ENCODE measurements at places on chromosomes 2 and 18.

GRCh38 chr2:159046966-159047365 is 78.5 kb downstream of the TANC1 start:
- DNase-seq: no peak

- no peak for DNase-seq
Observed at GRCh38 chr2:105489168-105489878, 90.5 kb upstream of the FHL2 start.

DNA sequence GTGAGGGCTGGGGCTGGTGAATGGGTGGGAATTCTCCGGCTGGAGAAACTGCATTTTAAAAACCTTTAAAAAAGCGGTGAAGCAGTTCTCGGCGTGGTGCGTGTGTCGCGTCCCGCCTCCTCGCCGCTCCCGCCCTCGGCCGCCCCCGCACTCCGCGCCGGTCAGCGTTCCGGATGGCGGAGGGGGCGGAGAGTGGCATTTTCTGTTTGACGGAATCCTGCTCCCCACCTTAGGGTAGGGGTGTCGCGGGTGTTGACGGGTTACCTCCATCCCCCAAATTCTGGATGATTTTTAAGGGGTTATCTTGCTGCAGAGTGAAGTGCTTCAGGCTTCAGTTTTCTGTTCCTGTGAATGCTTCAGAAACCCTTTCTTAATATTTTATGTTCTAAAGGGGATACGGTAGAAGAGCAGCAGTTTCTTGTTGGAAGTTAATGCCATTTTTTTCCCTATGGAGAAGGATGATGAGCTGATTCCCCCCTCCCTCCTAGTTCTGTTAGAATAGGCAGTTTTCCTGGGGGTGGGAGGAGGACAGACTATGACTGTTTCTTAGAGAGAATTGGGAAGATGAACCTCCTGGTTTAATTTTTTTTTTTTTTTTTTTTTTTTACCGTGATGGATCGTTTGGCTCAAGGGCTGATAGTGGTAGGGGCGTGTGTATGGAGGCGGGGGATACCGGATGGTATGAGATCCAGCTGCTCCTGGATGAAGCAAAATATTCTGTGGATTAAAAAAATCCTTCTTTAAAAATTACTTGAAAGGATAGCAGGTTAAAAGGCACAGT is 756 bp downstream of the ABI2 start:
- DNase-seq: peak; percentile 23

GRCh38 chr18:62334120-62334519 is 9.0 kb downstream of the TNFRSF11A start:
- DNase-seq: no peak

DNA sequence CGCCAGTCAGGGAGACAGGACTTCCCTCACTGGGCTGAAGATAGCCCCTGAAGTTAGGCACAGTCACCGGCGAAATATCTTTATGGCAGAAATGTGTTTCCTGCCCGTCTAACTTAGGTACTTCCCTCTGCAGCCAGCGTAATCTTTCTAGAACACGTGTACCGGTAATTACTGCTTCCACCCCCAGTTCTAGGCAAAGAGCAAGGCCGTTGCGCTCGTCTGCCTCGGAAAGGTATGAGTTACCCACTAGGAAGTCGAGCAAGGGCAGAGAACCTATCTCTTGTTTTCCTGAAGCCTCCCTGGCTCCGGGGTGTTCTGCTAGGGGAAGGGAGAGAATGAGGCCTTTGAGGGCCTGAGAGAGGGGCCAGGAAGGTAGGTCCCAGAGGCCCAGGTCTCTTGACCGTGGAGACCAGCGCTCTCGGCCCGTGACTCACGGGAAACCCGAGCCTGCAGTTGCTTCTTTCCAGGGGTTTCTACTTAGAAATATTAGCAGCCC is 70.0 kb downstream of the TWSG1 start:
- DNase-seq: no peak

DNA sequence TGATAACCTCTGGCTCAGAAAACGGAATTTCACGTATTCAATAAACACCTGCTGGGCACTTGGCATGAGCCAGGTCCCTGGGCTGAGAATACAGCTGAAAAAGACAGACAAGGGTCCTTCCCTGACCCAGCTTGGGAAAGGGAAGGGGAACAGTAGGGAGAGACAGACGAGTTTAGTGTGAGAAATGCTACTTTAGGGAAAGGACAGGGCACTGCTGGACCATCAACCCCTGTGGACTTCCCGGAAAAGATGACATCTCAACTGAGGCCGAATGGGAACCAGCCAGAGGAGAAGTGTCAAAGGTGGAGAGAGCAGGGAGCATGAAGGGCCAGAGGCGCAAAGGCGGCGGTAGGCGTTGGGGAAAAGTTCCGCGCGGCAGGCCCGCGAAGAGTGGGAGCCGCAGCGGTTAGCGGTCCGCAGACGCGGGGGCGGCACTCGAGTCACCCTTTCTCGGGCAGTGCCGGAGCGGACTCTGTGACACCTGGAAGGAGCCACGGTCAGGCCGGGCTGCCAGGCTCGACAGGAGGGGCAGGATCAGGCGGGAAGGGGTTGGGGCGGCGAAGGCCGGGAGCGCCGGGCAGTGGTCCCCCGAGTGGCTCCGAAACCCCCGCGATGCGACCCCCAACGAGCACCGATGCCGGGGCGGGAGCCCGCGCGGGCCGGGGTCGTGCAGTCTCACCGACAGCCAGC is 519 bp downstream of the TEX261 start:
- DNase-seq: no peak

- DNase-seq: no peak
Observed at GRCh38 chr18:22428672-22429071, 11.0 kb upstream of the CTAGE1 start.

DNA sequence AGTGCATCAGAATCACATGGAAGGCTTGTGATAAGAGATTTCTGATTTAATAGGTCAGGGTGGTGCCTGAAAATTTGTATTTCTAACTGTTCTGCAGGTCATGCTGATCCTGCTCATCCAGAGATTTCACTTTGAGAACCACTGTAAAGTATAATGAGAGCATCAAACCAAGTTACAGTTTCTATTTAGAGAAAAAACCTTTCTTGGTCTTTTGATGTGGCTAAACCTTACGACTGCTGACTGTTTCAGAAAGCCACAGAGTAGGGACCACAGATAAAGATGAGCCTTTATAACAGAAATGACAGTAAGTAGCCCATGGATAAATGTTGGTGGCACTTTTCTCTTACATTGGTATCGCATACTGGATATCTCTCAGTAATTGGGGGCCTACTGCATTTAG is 109.4 kb upstream of the FANCL start:
- DNase-seq: no peak

- no peak for DNase-seq
Observed at GRCh38 chr2:233831011-233831721, 23.2 kb downstream of the HJURP start.

GRCh38 chr2:8440029-8440778 is 241.7 kb upstream of the ID2 start:
- no peak for DNase-seq

DNA sequence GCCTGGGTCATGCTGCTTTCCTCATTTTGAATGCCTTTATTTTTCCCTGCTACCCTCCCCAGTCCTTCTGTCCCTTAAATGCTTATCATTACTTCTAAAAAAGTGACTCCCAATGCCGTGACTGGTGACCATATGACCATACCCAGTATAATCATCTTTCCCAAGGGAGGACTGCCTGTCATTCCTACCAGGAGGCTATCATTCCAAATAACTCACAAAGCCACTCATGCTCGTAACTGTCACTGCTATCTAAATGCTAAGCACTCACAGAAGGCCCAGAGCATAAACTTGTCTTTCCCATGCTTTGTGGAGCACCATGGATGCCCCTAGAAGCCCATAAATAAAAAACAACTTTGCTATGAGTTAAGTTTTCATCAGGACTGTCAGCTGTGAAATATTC is 38.7 kb upstream of the CREB1 start:
- DNase-seq: no peak

- no peak for DNase-seq
Observed at GRCh38 chr2:10326151-10326616, 23.5 kb downstream of the HPCAL1 start.

DNA sequence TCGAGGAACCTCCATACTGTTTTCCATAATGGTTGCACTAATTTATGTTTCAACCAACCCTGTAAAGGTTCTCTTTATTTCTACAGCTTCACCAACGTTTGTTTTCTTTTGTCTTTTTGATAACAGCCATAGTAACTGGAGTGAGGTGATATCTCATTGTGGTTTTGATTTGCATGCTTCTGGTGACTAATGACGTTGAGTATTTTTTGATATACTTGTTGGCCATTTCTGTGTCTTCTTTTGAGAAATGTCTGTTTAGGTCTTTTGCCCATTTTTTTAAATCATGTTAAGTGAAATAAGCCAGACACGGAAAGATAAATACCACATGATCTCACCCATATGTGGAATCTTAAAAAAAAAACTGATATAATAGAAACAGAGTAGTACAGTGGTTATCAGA is 74.8 kb upstream of the SMIM21 start:
- no peak for DNase-seq

DNA sequence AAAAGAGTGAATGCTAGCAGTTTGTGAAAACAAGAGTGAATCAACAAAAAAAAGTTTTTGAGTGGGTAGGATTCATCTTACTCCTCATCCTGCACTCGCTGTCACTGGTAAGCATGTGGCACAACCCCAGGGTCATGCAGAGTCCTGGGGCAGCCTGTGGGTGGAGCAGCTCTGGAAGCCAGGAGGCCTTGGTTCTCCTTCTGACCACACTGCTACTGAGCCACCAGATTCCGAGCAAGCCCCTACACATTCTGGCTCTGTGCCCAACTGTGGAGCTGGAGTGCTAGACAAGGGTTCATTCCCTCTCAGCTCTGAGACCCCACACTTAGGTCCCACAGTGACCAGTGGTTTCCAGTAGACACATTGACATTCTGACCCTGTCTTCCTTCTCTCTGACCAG is 670.6 kb downstream of the BCL11A start:
- no peak for DNase-seq

- DNase-seq: no peak
Observed at GRCh38 chr18:45463451-45463850, 151.8 kb upstream of the SLC14A2 start.

DNA sequence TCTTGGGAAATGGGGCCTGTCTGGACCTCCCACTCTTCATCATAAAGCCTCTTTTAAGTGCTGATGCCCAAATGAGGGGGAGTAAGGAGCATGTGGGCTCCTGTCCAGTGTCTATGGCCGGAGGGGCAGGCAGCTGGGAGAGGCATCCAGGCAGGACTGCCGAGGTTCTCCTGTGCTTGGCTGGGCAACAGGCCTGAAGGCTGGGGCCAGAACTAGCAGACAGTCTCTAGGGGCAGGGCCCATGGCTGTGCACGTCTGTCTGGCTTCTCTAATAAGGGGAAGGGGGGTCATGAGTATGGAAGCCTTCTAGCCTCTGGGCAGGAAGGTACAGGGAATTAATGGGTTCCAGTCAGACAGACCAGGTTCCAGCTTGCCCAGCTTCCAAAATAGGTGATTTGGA is 128.6 kb downstream of the SMAD2 start:
- DNase-seq: no peak

DNA sequence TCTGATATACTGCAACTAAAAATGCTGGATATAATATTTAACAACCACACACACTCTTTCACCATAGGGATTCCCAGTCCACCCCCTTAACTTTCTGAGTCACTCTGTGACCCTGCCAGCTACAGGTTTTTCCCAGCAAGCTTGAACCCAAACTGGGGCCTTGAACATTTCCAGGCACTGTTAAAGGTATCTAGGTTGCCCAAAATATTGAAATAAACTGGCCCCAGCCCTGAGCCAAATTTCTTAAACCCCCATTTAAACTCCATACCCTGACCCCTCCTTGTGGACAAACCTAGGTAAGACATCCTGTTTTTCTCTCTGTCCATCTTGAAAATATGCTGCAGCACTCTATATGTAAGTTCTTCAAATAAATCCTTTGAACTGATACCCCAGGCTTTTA is 19.7 kb upstream of the DCTN1 start:
- DNase-seq: no peak

DNA sequence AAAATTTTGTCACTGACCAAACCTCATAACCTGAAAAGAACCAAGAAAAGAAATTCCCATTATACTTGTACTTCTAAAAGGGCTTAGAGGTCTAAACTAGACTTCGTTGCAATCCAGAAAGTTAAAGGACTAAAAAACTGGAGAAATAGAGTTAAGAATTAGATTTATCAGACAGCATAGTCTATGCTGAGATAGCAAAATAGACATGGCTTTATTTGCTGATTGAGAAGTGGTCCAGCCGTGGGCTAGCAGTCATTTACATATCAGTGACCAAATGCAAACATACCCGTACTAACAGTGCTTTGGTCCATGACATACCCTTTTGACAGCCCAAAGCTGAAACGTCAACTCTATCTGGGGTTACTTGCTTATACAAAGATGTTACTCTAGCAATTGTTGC is 223.5 kb downstream of the AGPS start:
- no peak for DNase-seq

GRCh38 chr2:236078297-236079255 is 89.6 kb downstream of the GBX2 start:
- DNase-seq: no peak

GRCh38 chr2:239305771-239306170 is 95.0 kb downstream of the HDAC4 start:
- DNase-seq: no peak

GRCh38 chr2:230160112-230160660 is 59.6 kb downstream of the SP110 start:
- DNase-seq: no peak

- no peak for DNase-seq
Observed at GRCh38 chr18:7603259-7604000, 36.3 kb downstream of the PTPRM start.

- DNase-seq: no peak
Observed at GRCh38 chr2:225008935-225009334, 33.3 kb downstream of the DOCK10 start.

- no peak for DNase-seq
Observed at GRCh38 chr2:42314892-42315468, 46.0 kb downstream of the COX7A2L start.

DNA sequence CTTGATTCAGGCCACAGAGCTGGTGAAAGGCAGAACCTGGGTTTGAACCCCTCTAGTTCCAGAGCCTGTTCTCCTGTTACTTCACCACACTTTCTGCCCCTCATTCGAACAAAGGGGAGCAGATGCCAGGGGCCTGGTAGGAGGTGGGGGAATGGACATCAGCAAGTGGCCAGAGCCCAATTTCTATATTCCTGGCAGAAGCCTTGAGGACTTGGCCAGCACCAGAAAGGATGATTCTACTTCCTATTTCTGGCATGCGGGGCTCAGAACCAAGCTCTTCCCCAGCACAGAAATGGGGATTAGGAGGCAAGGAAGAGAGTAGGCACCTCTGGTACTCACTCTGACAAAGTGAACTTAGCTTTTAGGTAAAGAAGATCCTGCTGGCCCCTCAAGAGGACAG is 49.3 kb downstream of the ADD2 start:
- DNase-seq: no peak

DNA sequence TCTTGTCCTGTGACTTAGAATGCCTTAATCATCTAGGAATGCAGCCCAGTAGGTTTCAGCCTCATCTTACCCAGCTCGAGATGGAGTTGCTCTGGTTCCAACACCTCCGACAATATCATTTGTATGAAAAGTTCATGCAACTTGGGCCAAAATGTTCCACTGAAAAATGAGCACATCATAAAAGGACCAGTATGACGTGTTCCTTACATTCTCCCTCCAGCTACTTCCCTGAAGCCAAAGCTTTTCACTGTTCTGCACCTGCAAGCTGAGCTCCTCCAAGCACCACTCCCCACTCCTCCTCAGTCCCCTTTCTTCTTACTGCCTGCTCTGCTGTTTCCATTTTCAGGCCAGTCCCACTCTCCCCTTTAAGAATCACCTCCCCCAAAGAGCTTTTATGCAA is 23.1 kb downstream of the TMEM182 start:
- DNase-seq: no peak

- DNase-seq: no peak
Observed at GRCh38 chr2:218149098-218149497, 17.7 kb downstream of the CXCR1 start.

- DNase-seq: no peak
Observed at GRCh38 chr18:3848316-3848715, 398.3 kb downstream of the TGIF1 start.

GRCh38 chr2:224449212-224450147 is 47.6 kb upstream of the FAM124B start:
- no peak for DNase-seq
